CD4-positive, alpha-beta T cell treated with Interleukin-4 for 1 hour (primary cell): ENCODE measurements at places on chromosomes 7 and 10.

GRCh38 chr7:135326636-135327280, 93.1 kb downstream of the STRA8 start:
- DNase-seq, result no peak

GRCh38 chr10:3169673-3170072, 2.9 kb downstream of the PITRM1 start:
- no peak for DNase-seq

- DNase-seq, result no peak
These were observed 162.0 kb downstream of the CYP26A1 start for GRCh38 chr10:93235686-93236085.

DNA sequence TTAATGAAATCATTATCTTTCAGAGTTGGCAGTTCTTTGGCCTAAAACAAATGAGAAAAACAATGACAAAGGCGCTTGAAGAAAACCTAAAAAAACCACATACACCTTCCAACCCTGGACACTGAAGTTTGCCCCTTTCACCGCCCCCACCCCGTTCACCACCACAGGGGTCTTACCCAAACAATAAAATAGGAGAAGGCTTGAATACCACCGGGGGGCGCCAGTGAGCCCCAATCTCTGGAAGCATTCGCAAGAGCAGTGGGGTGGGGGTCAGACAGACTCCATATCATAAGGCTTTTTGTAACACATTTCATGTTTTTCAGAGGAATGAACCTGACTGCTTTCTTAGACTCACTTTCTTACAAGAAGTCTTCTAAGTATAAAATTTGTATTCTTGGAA, 163.6 kb downstream of the PIP4K2A start:
- peak; percentile 68 for DNase-seq

GRCh38 chr7:6437251-6437650, 10.5 kb downstream of the DAGLB start:
- no peak for DNase-seq

DNA sequence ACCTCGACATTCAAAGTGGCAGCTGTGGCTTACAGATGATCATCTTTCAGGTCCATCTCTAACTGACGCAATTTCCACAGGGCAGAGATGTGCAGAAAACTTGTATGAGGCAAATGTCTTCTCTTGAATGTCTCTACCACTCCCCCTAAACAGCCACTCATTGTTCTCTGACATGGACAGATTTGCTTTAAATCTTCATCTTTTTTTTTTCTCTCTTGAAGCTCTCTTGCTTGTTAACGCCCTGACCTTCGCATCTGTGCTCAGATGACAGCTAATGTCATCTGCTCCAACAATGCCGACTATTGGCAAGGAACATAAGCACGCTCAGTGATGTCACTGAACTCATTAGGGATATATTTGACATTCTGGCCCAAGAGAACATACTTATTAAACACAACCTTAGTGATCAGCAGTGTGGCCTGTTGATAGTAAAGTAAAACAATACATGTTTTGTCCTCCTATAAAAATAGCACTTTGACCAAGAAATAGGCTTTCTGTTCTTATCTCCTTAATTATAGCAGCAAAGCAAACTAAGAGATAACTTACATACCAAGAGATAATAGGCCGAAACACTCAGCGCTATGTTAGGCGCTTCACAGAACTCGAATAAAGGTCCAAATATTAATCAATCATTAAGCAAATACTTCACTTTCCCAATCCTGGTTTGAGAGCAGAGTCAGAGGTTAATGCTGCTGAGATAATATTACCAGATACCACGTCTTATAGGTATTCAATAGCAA, 583.5 kb downstream of the PARD3 start:
- no peak for DNase-seq

- no peak for DNase-seq
These were observed 19.5 kb downstream of the TAX1BP1 start for GRCh38 chr7:27759491-27759890.

DNA sequence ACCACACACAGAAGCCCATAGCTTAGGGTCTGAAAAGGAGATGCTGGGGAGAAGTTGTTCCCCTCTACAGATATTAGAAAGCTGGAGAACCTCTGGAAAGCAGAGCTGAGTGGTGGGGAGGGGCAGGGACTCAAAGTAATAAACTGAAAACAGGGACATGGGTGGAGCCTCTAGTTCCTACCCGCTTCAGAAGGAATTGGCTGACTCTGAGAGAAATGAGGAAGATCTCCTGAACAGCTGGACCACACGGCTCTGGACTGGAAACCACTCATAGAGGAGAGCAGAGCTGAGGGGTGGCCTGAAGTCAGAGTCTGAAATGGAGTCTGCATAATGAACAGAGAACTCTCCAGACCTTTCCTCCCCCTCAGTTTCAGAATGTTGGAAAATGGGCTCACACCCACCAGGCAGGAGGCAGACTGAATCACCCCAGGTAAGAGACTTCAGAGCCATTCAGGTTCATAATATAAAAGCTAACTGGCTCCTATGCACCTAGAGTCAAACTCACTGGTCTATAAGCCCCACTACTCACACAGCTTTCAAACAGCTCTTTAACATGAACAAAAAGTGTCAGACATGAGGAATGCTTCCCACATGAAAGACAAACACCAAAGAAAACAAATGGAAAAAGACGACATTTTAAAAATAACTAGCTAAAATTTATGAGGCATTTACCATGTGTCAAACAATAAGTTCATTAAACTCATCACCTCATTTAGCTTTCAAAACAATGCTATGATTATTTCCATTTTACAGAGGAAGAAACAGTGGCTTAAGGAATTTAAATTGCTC, 68.1 kb downstream of the RNF216 start:
- DNase-seq, result no peak

DNA sequence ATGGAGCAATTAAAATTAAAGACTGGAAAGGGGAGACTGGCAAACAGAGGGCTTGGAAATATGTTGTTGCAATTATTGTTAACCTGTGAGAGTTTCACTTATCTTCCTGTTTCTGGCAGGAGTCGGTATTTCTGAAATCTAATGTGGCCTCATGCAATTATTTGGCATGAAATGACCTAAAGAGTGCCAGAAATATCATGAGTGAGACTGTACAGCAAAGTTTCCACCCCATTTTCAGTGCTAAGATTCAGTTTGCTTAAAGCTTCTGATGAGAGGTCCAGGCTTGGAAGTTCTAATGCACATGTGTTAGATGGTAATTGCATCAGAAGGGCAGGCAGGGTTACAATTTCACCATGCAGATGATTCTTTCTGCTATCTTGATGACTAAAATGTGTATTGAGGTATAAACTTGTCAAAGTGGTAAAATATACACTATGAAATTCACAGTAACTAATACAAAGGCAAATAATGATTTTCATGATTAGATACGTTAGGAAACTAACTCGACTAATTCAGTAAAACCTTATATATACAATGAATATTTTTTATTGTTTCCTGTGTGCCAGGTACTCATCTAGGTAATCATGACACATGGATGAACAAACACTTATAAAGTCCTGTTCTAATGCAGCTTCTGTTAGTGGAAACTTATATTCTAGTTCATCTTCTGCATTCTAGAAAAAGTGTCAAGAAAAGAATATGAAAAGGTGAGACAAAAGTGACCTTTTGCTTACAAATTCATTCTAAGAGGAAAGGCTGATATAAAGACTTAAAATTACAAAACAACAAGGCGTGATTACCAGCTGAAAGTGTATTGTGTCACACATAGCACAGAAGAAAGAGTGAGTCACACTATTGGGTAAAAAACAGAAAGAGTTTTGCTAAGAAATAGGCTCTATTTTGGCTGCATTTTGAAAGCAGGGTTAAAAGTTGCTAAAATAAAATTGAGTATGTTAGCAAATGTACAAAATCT, 533.4 kb upstream of the SEMA3D start:
- no peak for DNase-seq

DNA sequence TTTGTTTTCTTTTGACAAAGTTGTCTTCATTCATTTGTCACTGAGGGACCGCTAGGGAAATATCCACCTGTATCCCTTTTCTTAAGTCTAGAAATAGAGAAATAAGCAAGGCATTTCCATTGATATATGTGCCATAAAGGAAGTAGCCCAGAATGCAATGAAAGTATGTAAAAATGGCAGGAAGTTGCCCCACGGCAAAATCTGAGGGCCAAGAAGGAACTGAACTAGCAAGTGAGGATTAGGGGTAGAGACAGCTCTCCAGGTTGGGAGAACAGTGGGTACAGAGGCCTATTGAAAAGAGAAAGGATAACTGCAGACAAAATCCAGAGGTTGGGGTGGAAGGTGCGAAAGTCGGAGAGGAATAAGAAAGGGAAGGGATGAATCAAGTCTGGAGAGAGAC, 56.6 kb upstream of the TOMM7 start:
- DNase-seq, result no peak

GRCh38 chr7:116218051-116218645, 7.8 kb downstream of the TES start:
- DNase-seq, result no peak

- no peak for DNase-seq
These were observed 228.1 kb upstream of the PFKP start for GRCh38 chr10:2839081-2839725.

- DNase-seq, result no peak
These were observed 270.8 kb upstream of the POM121L12 start for GRCh38 chr7:52764492-52765169.

DNA sequence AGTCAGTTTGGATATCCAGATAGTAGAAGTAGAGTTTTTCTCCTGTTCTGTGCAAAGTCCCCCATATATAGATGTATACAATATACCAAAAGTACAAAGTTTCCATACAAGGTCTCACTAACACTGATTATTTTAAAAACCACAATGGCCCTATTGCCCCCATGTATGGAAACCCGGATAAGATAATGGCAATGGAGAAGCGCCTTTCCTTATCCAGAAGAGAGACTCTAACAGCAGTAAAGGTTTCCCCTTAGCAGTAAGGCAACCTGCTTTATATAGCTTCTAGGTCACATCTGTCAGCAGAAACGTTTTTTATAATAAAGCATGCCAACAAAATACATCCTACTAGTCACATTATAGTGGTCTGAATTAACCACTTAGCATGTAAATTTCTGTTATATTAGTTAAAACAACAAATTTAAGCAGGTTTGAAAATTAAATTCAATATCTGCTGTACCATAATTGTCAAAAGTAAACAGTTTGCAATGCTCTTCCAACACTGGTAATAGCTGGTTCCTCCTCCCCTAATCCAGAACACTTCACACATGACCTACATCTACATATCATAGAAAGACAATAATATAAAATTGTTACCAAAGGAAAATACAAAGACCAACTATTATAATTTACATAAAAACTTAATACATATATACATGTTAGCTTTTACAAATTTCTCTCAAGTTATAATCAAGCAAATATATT, 22.4 kb downstream of the USP6NL start:
- no peak for DNase-seq

GRCh38 chr10:31914370-31914769, 14.3 kb downstream of the ARHGAP12 start:
- no peak for DNase-seq

DNA sequence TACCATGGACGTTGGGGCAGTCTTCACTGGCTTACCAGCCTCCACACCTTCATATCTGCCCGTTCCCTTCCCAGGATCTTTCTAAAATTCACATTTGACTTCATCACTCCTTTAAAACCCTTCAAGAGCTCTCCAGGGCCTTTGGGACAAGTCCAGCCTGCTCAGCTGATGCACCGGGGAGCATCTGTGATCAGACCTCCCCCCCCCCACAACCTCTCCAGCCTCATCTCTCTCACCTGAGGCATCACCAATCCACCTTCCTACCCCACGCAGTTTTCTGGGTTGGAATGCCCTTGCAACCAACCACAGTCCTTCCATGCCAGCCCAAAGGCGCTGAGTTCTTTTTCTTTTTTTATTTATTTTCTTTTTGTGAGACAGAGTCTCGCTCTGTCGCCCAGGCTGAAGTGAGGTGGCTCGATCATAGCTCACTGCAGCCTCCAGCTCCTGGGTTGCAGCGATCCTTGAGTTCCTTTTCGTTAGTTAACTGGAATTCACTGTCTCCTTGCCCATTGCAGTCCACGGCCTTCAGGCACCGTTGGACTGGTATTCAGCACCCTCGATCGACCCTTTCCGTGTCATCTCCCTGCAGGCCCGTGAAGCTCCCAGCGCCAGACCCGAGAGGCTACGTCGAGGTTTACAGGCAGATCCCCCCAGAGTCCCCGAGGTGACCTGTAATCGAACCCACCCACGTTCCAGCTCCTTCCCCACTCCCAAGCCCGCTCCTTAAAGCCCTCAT, 654 bp downstream of the ALKBH4 start:
- DNase-seq, result no peak
